ENCODE measurements at places on chromosomes 2 and 18.
A peak's percentile ranks its signal among the peaks of the same experiment; 100 is the strongest.

DNA sequence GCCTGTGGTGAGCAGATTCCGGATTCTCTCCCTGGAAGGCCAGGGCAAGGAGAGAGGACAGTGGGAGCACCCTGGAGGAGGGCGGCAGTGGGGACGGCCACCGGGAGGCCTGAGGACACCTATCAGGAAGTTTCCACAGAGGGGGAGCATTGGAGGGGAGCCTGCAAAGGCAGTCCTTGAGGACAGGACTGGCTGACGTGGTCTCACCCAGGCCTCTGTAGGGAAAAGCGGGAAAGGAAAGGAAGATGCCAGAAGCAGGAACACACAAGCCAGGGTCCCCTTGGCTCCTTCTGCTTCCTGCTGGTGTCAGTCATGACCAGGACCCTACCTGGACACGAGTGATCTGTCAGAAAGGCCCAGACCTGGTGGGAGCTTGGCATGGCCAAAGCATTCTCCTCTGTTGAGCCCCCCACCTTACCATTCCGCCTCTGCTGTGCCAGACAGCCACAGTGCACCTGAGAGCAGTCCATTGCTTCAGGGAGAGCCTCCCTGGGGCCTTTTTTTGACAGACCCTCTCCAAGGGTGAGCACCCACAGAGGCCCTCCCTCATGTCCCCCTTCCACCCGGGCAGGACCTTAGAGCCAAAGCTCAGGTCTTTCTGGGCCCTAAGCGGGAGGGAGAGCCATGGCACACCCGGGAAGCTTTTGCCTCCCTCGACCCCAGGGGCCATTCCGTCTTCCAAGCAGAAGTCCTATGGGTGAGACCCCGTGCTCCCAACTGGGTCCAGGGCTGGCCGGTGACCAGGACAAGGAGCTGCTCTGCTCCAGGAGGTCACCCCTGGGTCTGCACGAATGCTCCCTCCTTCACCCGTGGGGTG lies 333.1 kb downstream of the DYSF start:
- no peak for DNase-seq

- DNase-seq, result no peak
Measured at GRCh38 chr2:219099329-219099728, 38.6 kb upstream of the IHH start.

- DNase-seq, result peak; percentile 56
Measured at GRCh38 chr2:219650426-219651248, 23.2 kb downstream of the SLC4A3 start.

DNA sequence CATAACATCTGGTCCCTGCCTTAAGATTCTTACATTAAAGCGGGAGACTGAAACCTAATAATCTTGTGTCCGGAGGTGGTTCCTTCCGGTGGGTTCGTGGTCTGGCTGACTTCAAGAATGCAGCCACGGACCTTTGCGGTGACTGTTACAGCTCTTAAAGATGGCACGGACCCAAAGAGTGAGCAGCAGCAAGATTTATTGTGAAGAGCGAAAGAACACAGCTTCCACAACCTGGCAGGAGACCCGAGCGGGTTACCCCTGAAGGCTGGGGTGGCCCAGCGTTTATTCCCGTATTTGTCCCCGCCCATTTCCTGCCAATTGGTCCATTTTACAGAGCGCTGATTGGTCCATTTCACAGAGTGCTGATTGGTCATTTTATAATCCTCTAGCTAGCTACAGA lies 122.3 kb upstream of the SIX2 start:
- no peak for DNase-seq

GRCh38 chr2:208311954-208312353 lies 45.9 kb downstream of the PIKFYVE start:
- peak; percentile 5 for DNase-seq

GRCh38 chr2:11711354-11711716 lies 35.1 kb upstream of the LPIN1 start:
- no peak for DNase-seq

DNA sequence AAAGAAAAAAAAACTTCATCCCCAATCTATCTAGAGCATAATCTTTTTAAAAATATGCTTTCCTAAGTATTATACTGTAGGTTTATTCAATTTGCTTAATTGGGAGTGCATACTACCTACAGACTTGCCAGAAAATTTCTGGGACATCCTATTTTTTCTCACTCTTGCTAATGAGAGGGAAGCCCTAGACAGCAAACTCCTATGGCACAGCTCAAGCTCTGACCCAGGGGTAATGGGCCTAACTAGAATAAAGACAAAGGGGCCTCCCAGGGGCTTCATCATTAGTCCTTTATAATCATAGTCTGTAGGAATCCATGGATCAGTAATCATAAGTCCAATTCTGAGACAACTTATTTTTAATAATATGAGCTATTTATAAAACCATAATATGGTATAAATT lies 142.6 kb upstream of the ITGA4 start:
- no peak for DNase-seq

DNA sequence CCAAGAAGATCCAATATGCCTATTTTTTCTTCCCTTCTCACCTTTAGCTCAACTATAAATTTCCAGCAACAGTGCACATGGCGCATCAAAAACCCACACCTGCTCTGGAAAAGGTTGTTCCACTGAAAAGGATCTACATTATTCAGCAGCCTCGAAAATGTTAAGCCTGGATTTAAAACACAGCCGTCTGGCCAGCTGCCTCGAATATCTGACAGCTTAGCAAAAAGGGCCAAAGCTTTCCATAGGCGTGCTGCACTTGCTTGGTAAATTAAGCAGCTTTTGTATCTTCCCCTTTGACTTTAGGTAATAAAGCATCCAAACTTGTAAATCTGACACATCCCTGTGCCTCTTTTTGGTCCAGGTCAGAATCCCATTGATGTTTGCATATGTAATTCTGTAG lies 20.5 kb downstream of the DAPL1 start:
- DNase-seq, result no peak

DNA sequence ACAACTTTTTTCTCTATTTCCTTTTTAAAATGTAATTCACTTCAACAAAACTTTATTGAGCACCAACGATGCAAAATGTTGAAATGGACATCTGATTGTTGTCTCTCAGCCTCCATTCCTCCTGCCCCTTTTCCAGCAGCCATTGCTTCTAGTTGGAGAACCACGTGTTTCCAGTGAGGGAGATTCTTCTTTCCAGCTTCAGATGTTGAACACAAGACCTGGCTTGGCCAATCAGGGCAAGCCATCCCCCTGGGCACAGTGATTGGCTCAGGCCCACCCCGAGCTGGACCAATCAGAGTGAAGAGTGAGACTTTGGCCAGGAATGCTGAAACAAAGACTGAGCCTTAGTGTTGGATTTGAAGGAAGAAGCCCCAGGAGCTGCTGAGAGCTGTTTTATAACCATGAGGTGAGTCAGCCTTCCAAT lies 59.0 kb downstream of the E2F6 start:
- DNase-seq, result peak; percentile 95

- no peak for DNase-seq
Measured at GRCh38 chr2:226151157-226151556, 648.5 kb downstream of the IRS1 start.

DNA sequence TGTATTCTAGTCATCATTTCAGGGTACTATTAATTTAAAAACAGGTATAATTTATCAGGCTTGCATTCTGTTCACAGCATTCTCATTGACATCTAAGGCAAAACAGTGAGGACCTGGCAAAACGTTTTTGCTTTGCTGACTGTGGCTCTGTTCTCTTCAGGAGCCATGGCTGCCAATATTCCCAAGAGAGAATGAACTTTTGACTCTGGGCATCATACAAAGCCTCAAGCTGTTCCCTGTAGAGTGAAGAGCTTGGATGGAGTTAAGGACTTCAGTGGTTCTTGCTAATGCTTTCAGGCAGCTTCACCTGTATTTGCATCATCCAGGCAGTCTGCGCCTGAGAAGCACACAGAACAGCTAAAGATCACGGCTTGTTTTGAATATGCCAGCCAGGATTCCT lies 65.9 kb upstream of the CAVIN2 start:
- DNase-seq, result no peak

GRCh38 chr2:231374771-231375170 lies 20.7 kb upstream of the B3GNT7 start:
- DNase-seq, result no peak

- no peak for DNase-seq
Measured at GRCh38 chr2:109312902-109313301, 183.9 kb downstream of the SH3RF3 start.

- DNase-seq, result no peak
Measured at GRCh38 chr2:30957591-30957990, 150.3 kb upstream of the CAPN13 start.

GRCh38 chr2:20617081-20617575 lies 33.8 kb downstream of the HS1BP3 start:
- no peak for DNase-seq

- no peak for DNase-seq
Measured at GRCh38 chr2:224999754-225000153, 42.5 kb downstream of the DOCK10 start.

DNA sequence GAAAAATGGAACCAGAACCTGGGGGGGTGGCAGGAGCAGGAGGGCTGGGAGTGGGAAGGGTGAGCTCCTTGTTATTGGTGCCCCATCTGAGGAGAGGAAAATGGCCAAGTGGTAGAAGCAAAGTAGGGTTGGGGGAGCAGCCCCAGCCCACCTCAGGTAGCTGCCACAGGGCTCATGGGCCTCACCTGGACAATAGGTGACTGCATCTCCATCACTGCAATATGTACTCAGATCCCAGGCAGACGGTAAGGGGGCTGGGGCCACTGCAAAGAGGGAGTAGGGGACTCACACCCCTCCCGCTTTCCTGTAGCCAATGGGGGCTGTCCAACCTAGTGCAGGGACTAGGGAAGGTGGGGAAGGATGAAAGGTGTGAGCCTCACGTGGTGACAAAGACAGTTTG lies 4.2 kb downstream of the C2orf81 start:
- no peak for DNase-seq

DNA sequence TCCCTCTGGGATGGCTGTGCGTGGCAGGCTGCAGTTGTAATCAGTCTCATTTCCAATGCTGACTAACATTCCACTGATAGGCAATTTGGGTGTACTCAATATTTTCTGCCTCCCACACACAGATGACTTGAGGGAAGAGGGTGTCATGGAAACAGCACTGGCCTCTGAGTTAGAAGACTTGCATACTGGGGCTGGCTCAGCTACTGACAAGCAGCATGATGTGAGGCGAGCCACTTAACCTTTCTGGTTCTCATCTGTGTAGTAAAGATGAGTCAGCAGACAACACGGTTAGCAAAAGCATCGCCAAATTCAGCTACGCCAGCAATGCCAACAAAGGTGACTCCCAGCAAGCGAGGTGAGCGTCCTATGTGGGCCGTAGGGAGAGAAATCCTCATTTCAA lies 73.5 kb downstream of the COLEC12 start:
- DNase-seq, result no peak

Data from fibroblast of skin of scalp (primary cell).